ENCODE measurements at places on chromosomes 2 and 18.
A peak's percentile ranks its signal among the peaks of the same experiment; 100 is the strongest.

DNA sequence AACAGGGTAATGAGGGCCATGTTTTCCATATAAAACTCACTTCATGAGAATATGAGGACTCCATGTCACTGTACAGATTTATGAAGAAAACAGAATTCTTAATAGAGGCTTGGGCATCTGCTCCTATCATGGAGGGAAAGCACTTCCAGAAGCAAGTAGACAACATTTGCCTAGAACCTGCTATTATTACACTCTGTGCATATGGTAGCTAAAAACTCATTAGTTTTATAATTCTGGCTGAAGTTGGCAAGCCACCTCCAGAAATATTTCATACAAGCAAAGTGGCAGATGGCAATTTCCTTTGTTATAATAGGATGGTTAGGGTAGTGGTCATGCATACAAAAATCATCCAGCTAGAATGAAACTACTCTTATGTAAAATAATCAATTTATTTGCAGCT, 65.8 kb upstream of the TLK1 start:
- no peak for DNase-seq

DNA sequence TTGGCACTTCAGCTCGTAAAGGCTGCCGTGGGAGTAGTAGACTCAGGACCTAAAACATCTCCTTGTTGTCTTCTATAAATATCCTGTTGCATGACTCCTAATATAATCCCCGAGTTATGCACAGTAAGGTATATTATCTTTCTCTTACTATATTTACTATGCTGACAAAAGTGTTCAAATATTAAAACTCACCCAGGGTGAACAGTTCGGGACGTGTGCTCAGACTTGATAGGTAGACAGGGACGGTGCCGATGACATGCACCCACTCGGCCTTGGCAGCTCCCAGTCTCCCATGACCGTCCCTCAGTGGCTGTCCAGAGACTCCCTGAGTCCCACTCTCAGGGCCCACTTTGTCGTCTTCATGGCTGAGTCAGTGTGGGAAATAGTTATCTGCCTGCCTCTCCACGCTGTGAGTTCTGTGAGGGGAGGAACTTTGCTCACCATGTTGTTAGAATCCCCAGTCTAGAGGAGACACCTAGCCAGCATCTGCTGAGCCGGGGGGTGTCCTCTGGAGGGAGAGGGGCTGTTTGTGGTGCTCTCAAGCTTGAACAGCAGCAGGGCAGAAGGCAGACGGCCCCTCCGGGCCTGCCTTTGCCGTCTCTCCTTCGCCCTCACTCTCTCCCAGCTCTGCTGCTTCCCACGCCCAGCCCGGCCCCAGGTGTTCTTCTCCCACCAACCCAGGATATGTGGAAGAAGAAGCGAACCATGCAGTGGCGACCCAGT, 75.0 kb downstream of the DGKD start:
- no peak for DNase-seq

DNA sequence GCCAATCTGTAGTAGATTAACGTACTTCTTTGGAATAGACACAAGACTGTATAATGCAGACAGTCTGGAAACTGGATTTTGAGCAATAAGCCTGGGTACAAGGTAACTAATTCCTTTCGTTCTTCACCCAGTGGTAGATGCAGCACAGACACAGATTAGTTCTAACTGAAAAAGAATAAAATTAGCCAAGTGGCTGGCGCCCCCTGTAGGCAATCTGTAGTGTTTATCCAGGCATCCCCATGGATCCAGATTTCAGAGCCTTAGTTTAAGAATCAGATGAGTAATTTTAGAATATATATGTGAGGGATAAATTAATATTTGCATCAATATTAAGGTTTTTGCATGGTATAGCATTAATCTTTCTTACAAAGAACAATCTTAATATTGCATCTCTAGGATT, 563.9 kb downstream of the DCC start:
- no peak for DNase-seq

GRCh38 chr2:19611491-19612332, 253.3 kb upstream of the OSR1 start:
- DNase-seq: no peak

DNA sequence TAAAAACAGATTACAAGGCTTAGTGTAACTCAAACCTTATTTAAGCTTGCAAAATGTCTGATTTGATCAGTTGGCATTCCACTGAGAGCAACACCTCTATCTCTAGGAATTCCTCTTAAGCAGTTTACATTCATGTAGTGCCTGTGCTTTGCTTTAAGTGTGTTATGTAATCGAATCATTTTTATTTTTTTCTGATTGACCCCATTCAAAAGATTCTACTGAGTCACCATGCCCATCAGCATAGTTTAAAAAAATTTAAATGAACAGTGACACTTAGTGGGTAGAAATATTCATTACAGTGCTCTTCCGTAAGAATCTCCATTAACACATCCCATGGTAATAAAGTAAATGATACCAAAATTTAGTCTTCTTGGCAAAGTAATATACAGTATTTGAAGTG, 67.8 kb upstream of the SLC4A10 start:
- no peak for DNase-seq

DNA sequence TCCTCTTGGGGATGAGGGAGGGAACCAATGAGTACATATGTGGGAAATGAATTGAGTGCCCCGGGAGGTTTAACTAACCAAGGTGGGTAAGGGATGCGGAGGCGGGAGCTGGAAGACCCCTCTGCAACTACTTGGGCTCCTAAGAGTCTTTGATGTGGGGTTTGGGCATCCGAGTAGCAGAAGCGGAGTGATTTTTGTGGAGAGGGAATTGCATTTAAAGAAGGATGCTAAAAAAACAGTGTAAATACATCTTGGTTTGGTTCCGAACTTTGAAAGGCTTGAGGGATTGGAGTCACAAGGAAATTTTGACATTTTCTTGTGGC, 215.7 kb downstream of the MCFD2 start:
- no peak for DNase-seq

DNA sequence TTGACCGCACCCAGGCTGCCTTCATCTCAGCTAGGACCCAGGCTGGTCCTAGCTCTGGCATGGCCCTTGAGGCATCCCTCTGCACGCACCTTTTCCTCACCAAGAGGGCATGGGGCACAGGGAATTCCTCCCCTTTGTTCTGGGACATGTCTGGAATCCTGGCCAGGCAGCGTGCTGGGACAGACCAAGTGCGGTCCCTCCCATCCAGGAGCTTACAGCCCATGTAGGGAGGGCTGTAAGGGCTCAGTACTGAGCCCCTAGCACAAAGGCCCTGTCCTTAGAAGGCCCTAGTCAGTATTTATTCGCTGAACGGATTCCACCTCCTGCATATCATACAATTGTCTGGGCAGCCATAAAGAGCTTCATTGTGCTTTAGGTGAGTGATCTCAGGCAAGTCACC, 3.0 kb downstream of the TMEM37 start:
- no peak for DNase-seq

DNA sequence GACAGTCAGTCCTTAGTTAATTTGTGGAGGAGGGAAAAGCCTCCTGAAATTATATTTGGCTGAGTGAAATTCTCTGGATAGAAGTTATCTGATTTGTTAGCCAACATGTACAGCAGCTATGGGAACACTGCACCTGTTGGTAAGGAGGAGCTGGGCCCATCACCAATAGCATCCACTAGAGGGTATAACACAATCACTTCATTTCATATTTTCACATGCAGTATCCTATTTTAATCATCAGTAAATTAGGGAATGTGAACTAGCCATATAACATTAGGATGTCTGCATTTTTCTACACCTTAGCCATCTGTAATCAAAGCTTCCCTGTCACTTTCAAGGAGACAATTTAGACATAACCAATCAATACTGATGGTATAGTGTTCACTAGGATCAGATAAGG, 818.4 kb upstream of the CDH2 start:
- DNase-seq: no peak

- no peak for DNase-seq
Measured at GRCh38 chr2:44929735-44930273, 11.7 kb upstream of the SIX3 start.

DNA sequence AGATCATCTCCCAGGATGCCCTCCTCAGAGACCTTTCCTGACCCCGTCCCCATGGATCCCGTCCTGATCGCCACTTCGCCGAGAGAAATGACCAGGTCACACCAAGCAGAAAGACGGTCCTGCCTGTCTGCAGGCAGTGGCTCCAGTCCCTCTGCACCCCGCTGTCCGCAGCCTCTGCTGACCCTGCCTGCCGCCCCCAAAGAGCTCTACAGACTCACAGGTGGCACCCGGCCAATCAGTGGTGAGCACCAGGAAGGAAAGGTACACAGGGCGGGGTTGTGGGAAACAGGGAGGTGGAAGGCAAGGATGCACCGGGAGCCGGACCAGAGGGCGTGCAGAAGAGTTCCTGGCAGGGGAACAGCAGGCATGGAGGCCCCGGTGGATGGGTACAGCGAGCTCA, 94.8 kb downstream of the NDUFA10 start:
- DNase-seq: peak; percentile 12

GRCh38 chr2:64298161-64298560, 153.9 kb upstream of the PELI1 start:
- no peak for DNase-seq

All from uterus (tissue), 4 donors.